ENCODE measurements at places on chromosomes 12 and 14.

DNA sequence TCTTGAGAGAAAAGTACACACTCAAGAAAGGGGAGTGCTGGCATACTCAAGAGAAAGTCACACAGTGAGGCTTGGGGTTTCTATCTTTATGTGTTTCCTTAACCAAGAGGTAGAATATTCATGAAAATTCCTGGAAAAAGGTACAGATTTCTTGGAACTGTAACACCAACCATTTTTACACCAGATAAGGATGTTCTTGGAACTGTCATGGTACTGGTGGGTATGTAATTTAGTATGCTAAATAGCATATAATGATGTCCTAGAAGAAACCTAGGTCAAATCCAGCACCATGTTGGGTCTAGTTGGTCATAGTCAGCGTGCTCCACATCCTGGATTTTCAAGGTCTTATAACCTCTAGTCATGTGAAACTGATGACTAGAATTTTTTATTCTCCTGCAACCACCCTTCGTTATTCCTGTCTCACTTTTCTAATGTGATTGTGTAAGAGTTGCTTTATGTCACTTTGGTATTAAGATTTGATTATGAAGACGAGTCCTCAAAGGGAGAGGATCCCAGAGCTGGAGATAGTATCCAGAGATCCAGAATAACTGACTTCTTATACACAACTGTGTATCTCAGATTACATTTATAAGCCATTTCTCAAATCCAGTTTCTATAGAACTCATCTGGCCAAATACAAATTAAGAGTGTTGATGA is 510.1 kb downstream of the TMTC2 start:
- DNase-seq = no peak

- DNase-seq = no peak
Measured at GRCh38 chr12:101459642-101460346, 15.3 kb upstream of the SPIC start.

DNA sequence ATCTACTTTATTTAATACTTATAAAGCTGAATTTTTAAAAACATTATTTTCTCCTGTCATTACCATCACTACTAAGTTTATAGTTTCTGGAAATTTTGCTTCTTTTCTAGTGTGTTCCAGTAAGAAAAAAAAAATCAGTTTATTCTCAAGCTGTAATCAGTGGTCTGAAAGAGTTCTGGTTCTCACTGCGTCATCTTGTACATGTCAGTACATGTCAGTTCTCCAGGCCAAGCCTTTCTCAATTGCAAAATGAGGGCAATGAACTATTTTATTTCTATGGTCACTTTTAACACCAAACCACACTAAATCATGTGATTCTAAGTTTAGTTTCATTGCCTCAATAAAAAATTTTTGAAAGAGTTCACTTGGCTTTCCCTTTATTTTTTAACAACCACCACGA is 468.9 kb upstream of the LRFN5 start:
- no peak for DNase-seq

DNA sequence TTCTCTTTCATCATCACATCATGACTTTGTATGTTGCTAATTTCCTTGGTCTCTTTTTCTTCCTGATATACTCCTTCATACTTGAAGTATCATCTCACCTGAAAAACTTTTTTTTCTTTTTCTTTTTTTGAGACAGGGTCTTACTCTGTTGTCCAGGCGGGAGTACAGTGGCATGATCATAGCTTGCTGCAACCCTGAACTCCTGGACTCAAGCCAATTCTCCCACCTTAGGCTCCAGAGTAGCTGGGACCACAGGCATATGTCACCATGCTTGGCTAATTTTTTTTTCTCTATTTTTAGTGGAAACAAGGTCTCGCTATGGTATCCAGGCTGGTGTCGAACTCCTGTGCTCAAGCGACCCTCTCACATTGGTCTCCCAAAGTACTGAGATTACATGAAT is 107.6 kb downstream of the RALGAPA1 start:
- no peak for DNase-seq

- no peak for DNase-seq
Measured at GRCh38 chr14:85535991-85536832, 6.3 kb downstream of the FLRT2 start.

DNA sequence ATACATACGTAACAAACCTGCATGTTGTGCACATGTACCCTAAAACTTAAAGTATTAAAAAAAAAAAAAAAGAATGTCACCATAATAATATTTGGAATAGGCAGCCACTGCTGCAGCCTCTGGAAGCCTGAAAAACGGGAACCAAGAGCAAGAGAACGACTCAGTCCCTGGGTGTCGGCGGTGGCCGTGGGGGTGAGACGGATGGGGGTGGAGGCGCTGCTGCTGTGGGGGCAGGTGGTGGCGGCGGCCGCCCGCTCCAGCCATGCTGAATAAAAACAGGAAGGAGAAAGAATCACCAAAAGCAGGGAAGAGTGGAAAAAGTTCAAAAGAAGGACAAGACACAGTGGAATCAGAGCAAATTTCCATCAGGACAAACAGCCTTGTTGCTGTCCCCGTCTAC is 46.9 kb downstream of the ZFYVE21 start:
- no peak for DNase-seq

DNA sequence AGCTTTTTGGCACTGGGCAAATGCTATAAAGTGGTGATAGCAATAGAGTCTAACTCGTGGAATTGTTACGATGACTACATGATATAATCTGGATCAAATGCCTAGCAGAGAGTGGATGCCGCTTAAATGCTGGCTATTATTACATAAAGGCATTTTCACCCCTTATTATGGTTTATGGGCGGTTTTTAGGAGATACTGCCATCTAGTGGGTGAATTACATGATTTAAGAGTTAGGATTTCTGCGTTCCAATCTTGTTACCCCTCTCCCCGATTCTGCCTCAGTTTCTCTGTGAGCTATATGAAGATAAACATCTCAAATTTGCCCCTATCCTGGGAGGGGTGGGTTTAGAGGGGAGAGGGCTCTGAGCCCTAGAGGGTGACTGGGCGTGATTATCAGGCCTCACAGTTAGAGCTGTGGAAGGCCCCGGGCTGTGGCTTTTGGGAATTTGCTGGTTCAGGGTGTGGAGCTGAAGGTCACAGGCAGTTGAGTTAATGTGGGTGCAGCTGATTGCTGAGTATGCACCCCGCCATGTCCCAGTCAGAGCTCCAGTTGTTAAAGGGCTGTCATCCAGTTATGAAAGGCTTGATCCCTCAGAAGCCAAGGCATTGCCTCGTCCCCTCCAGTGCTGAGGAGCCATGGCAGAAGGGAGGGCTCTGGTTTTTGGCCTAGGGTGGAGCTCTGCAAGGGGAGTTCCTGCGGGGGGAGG is 14.4 kb downstream of the CLSTN3 start:
- DNase-seq = no peak

GRCh38 chr12:91506452-91506851 is 323.8 kb upstream of the DCN start:
- no peak for DNase-seq

DNA sequence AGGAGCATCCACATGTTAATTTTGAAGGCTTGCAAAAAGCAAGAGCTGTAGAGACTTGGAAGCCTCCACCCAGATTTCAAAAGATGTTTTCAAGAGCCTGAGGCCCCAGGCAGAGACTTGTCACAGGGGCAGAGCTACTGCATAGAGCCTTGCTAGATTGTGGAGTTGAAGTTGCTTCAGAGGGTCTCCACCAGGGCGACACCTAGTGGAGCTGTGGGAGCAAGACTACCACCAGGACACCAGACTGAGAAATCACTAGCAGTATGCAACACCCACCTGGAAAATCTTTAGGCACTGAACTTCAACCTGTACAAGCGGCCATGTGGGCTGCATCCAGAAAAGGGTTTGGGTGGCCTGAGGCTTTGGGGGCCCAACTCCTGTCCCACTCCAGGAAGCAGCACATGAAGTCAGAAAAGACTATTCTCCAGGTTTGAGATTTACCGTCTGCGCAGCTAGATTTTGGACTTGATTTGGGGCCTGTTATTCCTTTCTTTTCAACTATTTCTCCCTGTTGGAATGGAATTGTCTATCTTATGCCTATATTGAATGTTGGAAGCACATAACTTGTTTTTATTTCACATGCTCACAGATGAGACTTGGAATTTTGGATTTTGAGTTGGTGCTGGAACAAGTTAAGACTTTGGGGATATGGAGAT is 508.6 kb downstream of the FLRT2 start:
- no peak for DNase-seq

DNA sequence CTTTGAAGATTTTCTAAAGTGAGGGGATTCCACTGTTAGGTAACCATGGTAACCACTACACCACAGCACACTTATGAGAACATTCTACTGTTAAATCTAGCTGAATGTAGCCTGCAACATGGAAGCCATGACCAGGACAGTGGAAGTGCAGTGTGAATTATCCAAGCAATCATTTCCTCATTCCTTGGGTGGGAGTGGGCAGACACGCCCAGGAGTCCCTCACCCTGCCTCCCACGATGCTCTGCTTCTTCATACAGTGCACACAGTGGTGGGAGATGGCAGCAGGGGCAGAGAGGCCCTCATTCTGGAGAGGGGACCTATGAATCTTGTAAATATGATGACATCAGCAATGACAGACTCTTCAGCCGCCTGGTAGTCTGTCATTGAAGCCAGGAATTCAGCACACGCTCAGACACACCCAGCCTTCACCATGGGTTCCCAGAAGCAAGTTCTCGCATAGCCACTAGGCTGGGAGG is 70.1 kb upstream of the HOXC13 start:
- DNase-seq = no peak

- DNase-seq = no peak
Measured at GRCh38 chr14:90088176-90088575, 26.4 kb downstream of the KCNK13 start.

GRCh38 chr14:64442300-64442988 is 22.9 kb upstream of the AKAP5 start:
- DNase-seq = no peak

DNA sequence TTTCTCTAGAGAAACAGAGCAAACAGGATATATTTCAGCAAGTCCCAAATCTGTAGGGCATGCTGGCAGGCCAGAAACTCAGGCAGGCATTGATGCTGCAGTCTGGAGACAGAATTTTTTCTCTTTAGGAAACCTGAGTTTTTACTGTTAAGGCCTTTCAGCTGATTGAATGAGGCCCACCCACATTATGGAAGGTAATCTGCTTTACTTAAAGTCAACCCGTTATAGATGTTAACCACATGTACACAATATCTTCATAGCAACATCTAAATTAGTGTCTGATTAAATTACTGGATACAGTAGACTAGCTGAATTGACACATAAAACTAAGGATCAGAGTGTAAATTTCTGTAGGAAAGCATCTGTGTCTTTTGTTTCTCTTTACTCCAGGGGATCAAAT is 65.2 kb downstream of the SRGAP1 start:
- DNase-seq = no peak

GRCh38 chr12:120651821-120652220 is 11.4 kb downstream of the CABP1 start:
- no peak for DNase-seq

DNA sequence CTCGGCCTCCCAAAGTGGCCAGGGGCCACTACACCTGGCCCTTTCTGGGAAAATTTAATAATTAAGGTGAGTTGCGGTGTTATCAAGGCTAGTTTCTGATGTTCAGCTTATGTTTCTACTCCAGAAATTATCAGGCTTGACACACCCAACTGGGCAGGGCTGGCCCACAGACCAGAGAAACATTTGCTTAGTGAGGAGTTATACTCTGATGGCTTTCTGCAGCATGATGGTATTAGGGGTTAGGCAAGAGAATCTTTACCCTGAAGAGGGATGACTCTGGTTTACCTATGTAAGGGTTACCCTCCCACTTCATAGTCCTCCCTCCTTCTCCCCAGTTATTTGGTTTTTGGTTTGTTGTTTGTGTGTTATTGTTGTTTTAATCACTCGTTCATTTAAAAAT is 24.5 kb upstream of the HECTD1 start:
- no peak for DNase-seq

DNA sequence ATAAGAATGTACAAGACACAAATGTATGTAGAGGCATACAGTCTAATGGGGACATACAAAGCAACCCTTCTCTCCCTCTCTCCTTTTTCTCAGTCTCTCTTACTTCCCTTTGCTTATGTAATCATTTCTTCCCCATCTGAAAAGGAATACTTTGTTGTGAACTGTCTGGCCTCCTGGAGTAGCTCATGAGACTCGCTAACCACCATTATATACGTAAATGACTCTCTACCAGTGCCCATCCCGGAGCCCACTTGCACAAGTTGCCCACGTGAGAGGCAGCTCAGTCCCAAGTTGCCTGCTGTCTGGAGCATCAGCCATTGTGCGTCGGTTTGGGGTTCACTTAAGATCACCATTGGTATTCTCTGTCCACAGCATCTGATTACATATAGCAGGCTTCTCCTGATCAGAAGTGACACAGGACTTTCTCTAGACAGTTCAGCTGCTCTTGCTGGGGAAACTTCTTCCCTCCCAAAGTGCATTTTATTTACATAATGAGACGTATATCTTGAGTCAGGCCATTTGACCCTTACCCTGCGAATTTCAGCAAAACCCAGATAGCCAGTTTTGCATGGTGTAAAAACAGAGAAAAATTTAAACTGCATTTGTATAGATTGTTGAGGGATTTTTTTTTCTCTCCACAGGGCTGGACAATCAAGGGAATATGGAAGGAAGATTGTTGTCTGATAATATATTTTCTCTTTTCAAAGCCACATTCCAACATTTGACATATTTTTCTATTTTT is 220.7 kb upstream of the EGLN3 start:
- DNase-seq = no peak

GRCh38 chr14:50260511-50260910 is 29.1 kb upstream of the SOS2 start:
- no peak for DNase-seq

GRCh38 chr14:82647088-82647810 is 1113.6 kb upstream of the SEL1L start:
- no peak for DNase-seq

DNA sequence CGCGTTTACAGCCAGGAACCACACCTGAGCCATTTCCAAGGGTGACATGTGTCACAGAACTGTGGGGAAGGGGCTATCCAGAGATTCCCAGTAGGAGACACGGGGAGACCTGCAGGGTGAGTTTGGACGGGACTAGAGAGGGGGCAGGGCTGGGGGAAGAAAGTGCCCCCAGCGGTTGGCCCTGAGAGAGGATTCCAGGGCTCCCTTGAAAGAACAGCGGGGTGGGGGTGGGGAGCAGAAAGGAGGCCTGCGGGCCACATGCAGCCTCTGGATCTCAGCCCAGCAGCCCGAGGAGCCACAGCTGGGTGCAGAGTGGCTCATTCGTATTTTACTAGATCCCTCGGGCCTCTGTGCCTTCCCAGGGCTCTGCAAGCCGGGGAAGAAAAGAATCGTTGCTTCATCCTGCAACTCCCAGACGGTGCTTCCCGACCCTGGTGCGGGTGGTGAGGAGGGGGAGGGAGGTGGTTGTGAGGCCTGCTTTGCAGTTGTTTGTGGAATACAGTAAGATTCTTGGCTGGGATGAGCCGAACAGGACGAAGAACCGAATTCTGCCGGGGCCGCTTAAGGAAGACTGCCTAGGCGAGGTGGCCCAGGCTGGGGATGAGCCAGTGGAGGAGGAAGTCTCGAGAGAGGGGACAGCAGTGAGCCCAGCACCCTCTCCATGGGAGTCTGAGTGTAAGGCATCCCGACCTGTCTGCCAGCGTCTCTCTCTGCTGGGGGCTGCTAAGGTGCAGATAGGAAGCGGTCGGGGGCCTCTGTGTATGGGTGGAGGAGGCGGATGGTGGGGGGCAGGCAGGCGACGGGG is 36.1 kb upstream of the ANKRD9 start:
- no peak for DNase-seq

GRCh38 chr14:71625175-71625574 is 307.1 kb upstream of the RGS6 start:
- no peak for DNase-seq

- no peak for DNase-seq
Measured at GRCh38 chr14:105666420-105666819, 140.0 kb downstream of the TMEM121 start.

GRCh38 chr14:24879661-24880386 is 170.1 kb downstream of the STXBP6 start:
- no peak for DNase-seq
